Caki2 (cell line): ENCODE measurements at places on chromosomes 6 and 20. TPM values are rescaled to one million over a fixed set of nuclear protein-coding genes. Genes with fewer than 3 reads are reported as not detected.

The SPATS1 gene
- not detected in 2 replicates for total RNA-seq

The ARMH2 gene
- total RNA-seq = not detected in 2 replicates

- DNase-seq = no peak
Measured at GRCh38 chr6:46269447-46270229, 98.9 kb upstream of the ENPP5 start.

DNA sequence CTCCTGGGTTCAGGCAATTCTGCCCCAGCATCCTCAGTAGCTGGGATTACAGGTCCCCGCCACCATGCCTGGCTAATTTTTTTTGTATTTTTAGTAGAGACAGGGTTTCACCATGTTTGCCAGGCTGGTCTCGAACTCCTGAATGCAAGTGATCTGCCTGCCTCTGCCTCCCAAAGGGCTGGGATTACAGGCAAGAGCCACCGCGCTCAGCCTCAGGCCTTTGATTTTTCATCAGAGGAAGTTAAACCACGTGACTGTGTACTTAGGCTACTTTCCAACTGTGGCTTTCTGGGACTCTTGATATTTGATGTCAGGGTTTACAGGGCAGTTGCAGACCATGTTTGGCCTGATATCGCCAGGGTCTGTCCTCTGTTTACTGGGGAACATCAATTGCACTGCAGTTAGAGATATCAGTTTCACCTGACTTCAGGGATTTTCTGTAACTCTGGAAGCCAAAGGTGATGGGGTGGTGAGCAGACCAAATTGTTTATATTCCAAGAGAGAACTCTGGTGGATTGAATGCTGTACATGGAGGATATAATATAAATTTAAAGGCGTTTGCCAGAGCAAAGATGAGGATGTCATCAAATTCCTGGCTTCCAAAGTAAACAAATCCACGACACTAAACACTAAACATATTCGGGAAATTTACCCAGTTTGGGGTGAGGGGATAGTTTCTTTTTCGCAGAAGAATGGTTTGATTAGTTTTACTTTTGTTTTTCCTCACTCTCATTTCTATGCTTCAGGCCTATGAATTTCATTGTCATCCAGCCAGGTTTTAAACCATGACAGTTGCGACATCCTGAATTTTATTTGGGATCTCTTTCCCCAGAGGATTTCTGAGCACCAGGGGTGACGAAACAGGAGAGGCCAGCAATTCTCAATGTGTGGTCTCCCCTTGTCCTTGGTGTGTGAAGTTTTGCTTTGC, 4.2 kb downstream of the PSMF1 start:
- peak; percentile 22 for DNase-seq

GRCh38 chr6:111263837-111264236, 176.5 kb downstream of the SLC16A10 start:
- DNase-seq = peak; percentile 46

- peak; percentile 83 for DNase-seq
Measured at GRCh38 chr6:6781172-6781872, 192.8 kb downstream of the LY86 start.
